ENCODE measurements at places on chromosomes 7 and 10.

DNA sequence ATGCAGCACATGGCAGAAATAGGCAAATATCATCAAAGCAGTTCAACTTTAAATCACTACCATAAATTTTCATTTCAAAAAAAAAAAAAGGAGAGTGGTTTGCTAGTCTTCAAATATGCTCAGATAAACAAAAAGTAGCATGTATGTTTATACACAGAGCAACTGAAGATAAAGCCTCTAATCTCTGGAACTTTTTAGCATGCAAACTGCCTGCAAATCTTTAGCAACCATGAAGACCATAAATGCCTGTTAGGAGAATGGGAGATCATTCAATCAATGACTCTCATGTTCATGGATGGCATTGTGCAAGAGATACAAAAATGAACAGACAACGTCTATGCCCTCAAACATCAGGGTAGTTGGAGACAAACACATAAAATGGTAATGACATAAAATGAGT lies 57.3 kb downstream of the ORC5 start:
- no peak for DNase-seq

DNA sequence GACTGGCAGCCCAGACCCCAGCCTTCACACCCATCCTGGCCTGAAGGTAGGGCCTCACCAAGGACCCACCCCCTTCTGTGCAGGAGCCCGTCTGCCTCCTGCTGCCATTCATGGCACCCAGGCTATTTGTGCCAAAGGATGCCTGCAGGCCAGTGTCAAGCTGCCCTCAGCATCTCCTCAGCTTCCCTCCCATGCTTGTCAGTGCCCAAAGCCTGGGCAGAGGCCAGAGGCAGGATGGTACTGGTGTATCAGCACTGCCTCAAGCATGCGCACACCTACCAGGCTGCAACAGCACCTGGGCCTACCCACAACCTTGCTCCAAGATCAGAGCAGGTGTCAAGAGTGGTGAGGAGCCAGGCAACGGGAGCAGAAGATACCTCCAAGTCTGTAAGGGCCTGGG lies 27.6 kb downstream of the SFTPA1 start:
- DNase-seq = no peak

DNA sequence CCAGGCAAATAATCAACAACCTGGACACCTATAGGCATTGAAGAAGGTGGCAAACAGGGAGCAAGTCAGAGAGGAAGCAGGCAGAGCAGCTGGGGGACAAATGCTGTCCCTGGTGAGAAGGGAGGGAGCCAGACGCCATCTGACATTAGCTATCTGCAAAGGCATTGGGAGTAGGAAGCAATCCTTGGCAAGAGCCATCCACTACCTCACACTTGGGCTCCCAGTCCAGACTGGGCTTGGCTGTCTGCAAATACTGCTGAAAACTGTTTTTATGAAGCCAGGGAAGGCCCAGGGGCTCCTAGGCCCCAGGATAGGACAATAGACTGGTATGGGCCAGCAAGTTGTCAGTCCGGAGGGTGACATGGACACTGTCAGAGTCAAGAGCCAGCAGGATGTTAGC lies 132.5 kb downstream of the SORBS1 start:
- DNase-seq = no peak

GRCh38 chr7:105352901-105353668 lies 35.6 kb downstream of the SRPK2 start:
- DNase-seq = no peak

- DNase-seq = no peak
Observed at GRCh38 chr10:47323636-47324296, 1.5 kb downstream of the GDF2 start.

DNA sequence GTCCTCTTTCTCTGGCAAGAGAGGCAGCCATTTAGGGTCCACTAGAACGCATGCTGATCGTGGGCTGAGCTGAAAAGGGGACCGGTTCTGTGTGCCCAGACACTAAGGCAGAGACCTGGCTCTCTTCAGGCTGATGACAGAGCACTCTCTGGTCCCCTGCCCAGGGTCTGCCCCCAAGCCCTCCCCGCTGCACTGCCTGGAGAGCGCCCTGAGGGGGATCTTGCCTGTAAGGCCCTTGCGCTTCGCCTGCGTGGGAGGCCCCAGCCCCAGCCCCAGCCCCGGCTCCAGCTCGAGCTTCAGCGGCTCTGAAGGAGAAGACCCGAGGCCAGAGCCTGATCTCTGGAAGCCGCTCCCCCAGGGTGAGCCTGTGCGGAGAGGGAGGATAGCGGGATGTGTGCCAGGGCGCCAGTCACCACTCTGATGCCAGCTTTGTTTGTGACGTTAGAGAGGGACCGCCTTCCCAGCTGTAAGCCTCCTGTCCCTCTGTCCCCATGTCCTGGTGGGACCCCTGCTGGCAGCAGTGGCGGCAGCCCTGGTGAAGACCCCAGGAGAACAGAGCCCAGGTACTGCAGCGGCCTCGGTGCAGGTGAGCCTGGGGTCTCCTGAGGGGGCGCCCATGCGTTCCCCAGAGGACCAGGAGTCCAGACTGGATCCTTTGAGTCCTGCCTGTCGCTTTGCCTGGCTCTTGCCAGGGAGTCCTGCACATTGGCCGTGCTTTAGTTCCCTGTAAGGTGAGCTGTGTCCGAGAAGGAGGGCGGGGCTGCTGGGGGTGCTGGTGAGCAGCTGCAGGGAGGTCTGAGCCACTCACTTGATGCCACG lies 43.2 kb downstream of the ZNF467 start:
- DNase-seq = no peak
